ENCODE measurements at places on chromosomes 4 and X. TPM values are rescaled to one million over a fixed set of nuclear protein-coding genes. Genes with fewer than 3 reads are reported as not detected.

SGCB gene
- 15.3 TPM for total RNA-seq

NIPAL1 gene
- total RNA-seq = 0.55 TPM

MEPE gene
- not detected for total RNA-seq

GRCh38 chr4:136392576-136392975 is 1139.7 kb downstream of the PCDH18 start:
- no peak for DNase-seq
- no peaks in the 10 kb centered on the region for H3K4me1 ChIP-seq
- no peak overlapping the region for H3K4me3 ChIP-seq
- H3K27me3 ChIP-seq = no peaks in the 10 kb centered on the region

DNA sequence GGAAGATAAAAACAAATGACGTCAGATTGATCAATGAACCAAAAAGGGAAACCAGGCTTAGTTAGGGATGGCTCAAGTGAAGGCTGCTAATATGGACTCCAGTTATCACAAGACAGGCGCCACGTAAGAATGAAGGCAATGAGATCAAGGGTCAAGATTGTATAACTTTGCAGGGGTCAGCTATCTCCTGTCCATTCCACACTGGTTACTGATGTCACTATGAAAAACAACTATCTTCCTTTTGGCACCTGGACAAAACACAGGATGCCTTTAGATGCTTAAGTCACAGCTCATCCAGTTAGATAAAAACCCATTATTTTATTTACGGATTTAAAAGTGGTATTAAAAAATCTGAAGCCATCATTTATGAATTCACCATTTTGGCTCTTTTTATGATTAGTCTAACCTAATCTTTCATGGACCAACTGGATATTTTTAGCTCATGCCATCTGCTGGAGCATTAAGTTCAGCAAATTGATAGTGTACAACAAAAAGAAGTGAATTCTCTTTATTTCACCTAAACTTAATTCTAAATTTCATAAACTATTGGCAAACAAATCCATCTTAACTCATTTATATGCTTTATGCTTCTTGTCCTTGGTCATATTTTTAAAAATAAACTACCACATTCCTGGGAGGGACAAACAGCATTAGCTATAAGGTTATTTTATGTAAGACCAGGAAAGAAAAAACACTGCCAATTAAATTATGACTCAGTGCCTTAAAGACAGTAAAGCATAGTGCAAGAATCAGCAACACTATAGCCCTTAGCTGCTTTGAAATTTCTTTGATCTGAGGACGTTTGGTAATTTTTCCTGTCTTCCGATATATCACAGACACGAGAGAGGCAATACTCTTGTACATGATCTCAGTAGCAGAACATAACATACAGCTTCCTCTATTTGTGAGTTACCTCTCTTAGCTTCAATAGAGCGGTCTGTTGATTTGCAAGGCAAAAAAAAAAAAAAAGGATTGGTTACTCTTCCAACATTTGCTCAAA is 27.0 kb downstream of the DHX15 start:
- no peak overlapping the region for H3K4me3 ChIP-seq
- H3K27ac ChIP-seq = no peak overlapping the region
- no peak for DNase-seq
- peaks cover 40% of the 10 kb centered on the region for H3K4me1 ChIP-seq
- H3K36me3 ChIP-seq = peaks cover 3% of the 10 kb centered on the region

DNA sequence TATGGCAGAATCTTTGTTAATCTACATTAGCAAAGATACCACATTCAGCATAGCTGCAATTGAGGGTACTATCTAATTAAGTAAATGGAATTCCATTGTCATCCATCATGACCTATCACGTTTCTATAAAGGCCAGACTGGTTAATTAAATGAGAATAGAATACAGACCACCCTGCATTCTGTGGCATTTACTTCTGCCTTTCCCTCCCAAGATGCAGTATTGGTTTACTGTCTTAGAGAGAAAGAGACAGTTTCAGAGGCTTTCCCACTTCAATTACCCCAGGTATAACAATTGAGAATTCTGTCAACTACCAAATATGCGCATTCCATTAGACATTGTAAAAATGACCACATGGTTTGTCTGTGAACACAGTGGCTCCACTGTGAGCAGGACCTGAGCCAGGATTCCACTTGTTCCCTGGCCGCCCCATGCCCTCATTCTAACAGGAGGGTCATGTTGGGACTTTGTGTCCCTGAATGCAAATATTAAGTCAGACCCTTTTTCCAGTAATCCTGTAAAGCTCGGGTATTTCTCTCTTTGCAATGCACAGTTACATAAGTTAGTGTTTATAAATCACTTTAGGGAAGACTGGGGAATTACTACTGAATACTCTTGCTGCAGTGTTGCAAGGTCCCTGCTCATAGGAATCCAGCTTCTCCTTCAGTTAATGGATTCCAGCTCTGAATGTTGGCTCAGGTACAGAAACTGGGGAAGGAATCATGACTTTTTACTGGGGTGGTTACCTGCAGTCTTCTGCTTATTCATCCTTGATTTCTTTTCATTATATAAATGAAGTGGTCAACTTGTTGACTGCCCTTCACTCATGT is 261.0 kb downstream of the PDGFC start:
- H3K27me3 ChIP-seq = no peaks in the 10 kb centered on the region
- DNase-seq = no peak
- no peak overlapping the region for H3K27ac ChIP-seq

- H3K27me3 ChIP-seq = no peaks in the 10 kb centered on the region
- no peak for DNase-seq
- H3K4me1 ChIP-seq = no peaks in the 10 kb centered on the region
- no peak overlapping the region for H3K27ac ChIP-seq
- no peaks in the 10 kb centered on the region for H3K36me3 ChIP-seq
Observed at GRCh38 chrX:83759872-83760271, 101.1 kb upstream of the CYLC1 start.

DNA sequence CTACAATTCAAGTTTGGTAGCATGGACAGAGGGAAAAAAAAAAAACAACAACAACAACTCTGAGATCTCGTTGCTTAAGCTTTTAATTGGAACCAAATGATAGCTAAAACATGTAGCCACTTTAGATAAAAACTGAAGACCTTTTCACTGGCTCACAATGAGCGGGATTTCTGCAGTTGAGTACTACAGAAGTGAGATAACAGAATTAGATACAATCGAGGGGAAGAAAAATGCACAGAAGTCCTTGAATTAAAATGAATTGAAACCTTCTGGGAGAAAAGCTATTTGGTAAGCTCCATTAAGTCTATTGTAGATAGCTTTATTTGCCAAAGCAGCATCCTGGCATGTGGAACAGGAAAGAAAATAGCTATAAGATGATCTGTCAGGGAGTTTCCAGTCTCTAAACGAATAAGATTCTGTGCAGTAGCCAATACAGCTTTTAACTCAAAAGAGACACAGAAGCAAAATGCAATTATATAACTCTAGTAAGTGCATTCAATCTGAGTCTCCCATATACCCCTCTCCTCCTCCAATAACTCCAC is 248.5 kb downstream of the ENOX2 start:
- no peaks in the 10 kb centered on the region for H3K36me3 ChIP-seq
- no peak overlapping the region for H3K27ac ChIP-seq
- no peaks in the 10 kb centered on the region for H3K27me3 ChIP-seq

GRCh38 chr4:147755561-147756295 is 23.8 kb downstream of the ARHGAP10 start:
- H3K36me3 ChIP-seq = no peaks in the 10 kb centered on the region
- DNase-seq = no peak
- no peak overlapping the region for H3K4me3 ChIP-seq
- no peaks in the 10 kb centered on the region for H3K4me1 ChIP-seq
- H3K27me3 ChIP-seq = no peaks in the 10 kb centered on the region
- no peak overlapping the region for H3K27ac ChIP-seq

DNA sequence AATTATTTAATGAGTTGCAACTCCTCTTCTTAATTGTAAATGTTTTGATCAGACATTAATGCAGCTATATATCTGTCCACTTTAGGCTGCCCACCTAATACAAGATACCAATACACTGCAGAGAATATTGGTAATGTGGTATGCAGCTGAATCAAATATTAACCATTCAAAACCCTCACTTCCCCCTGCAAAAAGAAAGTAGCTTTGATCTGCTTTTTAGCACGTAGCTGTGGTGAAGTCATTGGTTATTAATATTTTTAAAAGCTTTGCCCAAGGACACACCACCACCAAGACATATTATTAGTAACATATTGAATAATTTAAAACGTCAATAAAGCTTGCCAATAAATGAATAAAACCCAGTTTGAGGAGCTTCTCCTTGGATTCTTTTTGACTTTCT is 28.6 kb upstream of the CYP2U1 start:
- H3K4me3 ChIP-seq = no peak overlapping the region
- no peaks in the 10 kb centered on the region for H3K4me1 ChIP-seq
- peaks cover 5% of the 10 kb centered on the region for H3K27me3 ChIP-seq
- no peaks in the 10 kb centered on the region for H3K36me3 ChIP-seq
- no peak overlapping the region for H3K27ac ChIP-seq

All from CD8-positive, alpha-beta memory T cell (primary cell).